Islet precursor cell (in vitro differentiated cells): ENCODE measurements at places on chromosomes 2 and 18.

GRCh38 chr2:219571311-219572236 is at the start of gene OBSL1:
Gene OBSL1, minus strand, starts transcription at chr2:219571539. Its CDS starts 307 bp downstream, at chr2:219571232.
- peak; percentile 98 for DNase-seq

DNA sequence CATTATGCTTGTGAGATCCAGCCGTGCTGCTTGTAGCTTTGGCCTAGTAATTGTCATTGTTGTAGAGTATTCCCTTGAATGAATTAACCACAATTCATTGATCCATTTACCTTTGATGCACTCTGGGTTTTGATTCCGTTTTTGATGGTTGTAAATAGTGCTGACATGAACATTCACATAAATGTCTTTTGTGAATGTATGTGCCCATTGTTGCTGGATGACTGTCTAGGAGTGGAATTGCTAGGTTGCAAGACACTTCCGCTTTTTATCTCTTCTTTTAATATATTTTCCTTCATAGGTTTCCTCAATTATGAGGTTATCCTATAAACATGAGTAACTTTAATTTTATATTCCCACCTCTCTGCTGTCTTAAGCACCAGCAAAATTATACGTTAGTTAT is 104.8 kb upstream of the CCDC68 start:
- DNase-seq: no peak

DNA sequence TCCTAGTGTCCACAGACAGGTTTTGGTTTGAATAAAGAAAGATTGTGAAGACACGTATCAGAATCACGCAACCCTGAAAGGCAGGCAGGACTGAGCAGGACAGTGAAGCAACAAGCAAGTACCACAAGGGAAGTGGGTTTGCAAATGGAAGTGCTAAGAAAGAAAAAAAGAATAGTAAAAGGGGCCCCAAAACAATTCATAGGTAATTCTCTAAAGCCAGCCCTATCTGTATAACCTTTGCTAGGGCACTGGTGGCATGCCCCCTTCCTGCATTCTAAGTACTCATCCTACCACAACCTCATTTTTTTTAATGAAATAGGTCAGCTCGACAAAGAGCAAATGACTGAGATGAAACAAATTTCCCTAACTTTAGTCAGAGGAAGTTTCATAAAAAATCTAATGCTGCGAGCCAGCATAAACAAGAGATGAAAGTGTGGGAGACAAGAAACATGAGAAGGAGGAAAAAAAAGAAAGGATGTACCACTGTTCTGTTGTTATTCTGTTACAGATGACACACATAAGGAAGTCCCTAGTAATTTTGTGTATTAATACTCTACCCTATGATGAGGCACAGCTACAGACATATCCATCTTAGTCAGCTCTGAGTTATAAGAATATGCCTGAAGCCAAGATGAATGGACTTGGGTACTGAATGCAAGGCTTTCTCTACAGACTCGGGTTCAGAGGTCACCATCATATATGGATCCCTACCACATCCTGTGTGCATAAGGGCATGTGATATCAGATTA is 32.2 kb downstream of the IKZF2 start:
- DNase-seq: no peak

- no peak for DNase-seq
Measured at GRCh38 chr2:61811821-61812220, 42.0 kb downstream of the FAM161A start.

GRCh38 chr2:43332653-43333052 is 106.2 kb upstream of the ZFP36L2 start:
- DNase-seq: no peak

DNA sequence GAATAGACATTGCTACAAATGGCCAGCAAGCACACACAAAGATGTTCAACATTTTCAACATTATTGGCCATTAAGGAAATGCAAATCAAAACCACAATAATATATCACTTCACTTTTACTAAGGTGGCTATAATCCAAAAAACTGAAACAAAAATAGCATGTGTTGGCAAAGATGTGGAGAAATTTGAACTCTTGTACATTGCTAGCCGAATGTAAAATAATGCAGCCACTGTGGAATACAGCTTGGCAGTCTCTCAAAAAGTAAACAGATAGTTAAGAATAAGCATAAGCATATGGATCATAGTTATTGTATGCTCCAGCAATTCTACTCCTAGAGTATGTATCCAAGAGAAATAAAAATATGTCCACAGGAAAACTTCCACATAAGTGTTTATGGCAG is 192.5 kb downstream of the EN1 start:
- DNase-seq: no peak

DNA sequence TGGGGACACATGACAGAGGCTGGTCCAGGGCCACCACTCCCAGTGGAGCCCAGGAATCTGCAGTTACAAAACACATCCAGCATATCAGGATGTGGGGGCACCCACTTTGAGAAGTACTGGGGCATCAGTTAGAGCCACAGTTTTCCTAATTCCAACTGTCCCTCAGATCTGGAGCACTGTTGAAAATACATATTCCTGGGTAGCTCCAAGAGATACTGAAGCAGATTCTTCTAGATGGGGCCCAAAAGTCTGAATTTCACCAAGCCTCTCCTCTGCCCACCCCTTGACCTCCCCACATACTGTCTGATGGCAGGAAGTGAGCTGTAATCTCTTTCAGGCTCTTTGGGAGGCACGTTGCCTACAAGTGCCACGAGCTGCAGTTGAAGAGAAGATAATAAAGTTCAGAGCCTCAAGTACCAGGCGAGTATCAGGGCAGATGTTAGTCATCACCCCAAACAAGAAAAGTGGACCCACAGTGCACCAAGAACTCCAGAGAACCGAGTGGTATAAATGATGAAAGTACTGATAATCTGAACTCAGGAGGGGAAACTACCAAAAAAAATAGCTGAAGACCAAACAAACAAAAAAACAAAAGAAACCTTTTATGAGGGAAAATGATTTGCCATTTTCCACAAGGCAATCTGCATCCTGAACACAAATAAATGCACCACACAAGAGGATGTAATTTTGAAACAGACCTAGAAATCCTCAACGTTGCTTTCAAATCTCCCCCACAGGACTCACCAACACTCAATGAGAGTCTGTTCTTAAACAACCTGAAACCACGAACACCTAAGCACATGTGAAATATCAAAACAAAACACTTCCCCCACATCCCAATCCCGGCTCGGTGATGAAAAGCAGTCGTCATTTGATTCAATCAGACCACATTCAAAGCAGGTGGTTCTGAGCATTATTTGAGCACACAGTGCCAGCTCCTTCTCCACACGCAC is 98.7 kb downstream of the TCF4 start:
- no peak for DNase-seq

GRCh38 chr18:58761970-58762780 is 90.9 kb downstream of the MALT1 start:
- DNase-seq: peak; percentile 32

DNA sequence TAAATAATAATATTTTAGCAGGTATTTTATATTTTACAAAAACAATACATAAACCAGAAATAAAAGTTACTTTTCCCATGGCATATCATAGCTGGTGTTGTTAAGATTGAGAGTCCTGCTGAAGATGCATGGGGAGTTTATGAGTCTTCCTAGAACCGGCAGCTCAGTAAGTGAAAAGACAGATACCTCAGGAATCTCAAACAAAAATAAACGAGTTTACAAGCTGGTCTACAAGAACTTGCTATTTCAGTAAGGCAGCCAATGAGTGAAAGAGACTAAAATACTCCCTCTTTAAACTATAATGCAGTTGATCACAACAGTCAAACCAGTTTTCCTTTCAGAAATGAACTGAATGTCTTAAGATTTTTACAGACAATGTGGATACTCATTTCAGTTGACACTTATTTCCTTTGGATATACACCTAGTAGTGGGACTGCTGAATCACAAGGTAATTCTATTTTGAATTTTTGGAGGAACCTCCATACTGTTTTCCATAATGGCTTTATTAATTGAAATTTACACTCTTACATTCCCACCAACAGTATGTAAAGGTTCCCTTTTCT is 8.9 kb downstream of the GAREM1 start:
- no peak for DNase-seq

- DNase-seq: peak; percentile 96
Measured at GRCh38 chr2:1717113-1717512, 27.2 kb downstream of the PXDN start.

DNA sequence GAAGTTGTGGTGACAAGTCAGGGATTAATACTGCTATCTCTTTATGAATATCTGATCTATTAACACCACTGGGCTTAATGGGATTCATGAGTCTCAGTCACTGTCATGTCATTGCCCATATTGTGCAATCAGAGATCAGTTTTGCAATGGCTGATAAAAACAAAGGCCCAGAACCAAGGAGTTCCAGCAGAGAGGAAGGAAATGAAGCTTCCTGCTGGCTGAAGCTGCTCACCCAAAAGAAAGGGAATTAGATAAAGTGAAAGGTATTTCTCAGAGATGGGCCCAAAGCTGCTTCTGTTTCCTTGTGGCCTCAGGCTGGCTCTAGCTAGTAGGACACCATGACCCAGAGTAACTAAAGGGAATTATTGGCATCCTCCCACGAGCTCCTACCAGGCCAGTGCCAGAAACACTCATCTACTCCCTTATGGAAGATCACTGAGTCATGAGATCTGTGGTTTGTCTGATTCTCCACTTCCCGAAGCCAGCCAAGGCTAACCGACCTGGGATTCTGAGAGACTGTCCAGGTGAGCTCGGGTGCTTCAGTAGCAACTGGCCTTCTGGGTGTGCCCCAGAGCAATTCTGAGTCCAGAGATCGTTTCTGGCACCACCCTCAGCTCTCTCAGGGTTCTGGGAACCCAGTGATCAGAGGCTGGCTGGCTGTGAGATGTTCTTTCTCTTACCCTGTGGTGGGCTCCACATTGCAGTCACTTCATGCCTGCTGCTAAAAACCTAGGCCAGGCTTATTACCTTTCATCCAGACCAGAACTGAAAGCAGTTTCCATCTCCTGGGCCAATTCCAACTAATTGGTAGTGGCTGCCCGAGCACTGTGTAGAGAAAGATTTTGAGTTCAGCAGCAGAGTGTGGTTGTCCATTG is 129.5 kb upstream of the PELI1 start:
- DNase-seq: peak; percentile 92

DNA sequence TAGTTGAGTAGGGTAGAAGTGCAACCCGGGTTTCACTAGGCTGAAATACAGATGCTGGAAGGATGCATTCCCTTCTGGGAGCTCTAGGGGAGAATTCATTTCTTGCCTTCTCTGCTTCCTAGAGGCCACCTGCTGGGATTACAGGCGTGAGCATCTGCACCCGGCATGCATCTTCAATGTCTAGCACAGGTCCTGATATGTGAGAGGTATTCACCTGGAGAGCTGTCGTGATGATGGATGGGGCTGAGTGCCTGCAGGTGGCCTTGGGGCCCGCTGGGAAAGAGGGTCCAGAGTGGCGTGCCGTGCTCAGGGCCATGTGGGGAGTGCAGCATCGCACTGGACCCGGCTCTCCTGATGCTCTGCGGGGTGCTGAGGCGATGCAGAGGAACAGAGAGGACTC is 6.6 kb upstream of the NTSR2 start:
- peak; percentile 42 for DNase-seq

DNA sequence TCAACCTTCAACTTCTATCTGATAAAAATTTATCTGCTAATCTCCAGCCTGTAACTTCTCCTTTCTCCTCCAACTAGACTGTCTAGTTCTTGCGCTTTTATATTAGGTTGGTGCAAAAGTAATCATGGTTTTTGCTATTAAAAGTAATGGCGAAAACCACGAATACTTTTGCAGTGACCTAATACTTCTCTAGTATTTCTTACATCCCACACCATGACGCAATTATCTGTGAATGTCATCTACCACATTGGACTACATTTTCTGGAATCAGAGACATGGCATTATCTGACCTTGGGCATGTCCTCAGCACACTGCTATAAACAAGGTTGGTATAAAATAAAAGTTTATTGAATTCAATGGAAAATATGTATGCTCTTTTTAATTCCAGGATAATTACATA is 370.2 kb upstream of the LYPD1 start:
- no peak for DNase-seq

GRCh38 chr2:205482399-205483081 is 199.8 kb upstream of the NRP2 start:
- no peak for DNase-seq

- DNase-seq: no peak
Measured at GRCh38 chr2:55887351-55887750, 36.2 kb downstream of the EFEMP1 start.

- DNase-seq: no peak
Measured at GRCh38 chr2:236236559-236237452, 27.4 kb downstream of the ASB18 start.

GRCh38 chr2:61911510-61911909 is 6.0 kb downstream of the COMMD1 start:
- DNase-seq: no peak

- DNase-seq: peak; percentile 41
Measured at GRCh38 chr2:71846669-71847291, 300.9 kb downstream of the CYP26B1 start.

DNA sequence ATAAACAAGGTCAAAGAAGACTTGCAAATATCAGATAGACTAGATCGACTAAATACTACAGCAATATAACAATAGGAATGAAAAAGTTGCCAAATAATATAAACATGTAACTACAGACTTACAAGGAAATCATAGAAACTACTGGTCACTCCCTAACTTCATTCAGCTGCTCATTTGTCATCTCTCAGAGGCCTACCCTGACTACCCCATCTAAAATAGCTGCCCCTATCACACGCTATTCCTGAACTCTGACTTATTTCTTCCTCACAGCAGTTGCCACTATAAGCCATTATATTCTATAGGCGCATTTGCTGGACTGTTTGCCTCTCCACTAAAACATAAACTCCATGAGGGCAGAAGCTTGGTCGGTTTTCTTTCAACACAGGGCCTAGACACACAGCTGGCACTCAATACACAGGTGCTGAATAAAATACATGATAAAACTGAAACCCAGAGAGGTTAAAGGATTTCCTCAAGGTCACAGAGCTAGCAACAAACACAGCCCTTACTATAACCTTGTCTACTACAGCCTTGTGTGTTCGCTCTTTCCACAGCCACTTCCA is 1.8 kb downstream of the STRN start:
- no peak for DNase-seq

- DNase-seq: no peak
Measured at GRCh38 chr18:11980163-11980493, 1.2 kb upstream of the IMPA2 start.

DNA sequence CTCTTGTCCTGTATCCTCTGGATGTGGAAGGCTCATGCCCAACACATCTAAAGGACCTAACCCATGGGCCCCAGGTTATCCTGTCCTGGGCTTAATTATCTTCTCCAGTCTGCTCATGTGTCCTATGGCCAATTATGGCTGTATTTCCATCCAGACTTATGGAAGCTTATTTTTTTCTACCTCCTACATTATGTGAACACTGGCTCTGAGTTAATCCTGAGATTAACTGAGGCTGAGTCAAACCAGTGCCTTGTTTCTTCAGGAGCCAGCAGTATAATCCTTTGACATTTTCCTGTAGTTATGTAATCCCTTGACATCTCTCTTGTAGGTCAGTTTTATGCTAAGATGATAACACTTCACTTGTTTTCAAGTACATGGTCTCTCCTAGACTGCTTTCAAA is 213.6 kb downstream of the PMAIP1 start:
- DNase-seq: no peak

GRCh38 chr2:101988541-101988940 is 3.2 kb upstream of the IL1R2 start:
- DNase-seq: no peak

- no peak for DNase-seq
Measured at GRCh38 chr18:9175115-9175514, 38.5 kb downstream of the ANKRD12 start.

- peak; percentile 35 for DNase-seq
Measured at GRCh38 chr2:129768036-129768386, 211.5 kb upstream of the RAB6C start.
